ENCODE measurements at places on chromosomes 1 and 21.

GRCh38 chr21:34732388-34732821, 63.6 kb downstream of the CLIC6 start:
- DNase-seq, result no peak

DNA sequence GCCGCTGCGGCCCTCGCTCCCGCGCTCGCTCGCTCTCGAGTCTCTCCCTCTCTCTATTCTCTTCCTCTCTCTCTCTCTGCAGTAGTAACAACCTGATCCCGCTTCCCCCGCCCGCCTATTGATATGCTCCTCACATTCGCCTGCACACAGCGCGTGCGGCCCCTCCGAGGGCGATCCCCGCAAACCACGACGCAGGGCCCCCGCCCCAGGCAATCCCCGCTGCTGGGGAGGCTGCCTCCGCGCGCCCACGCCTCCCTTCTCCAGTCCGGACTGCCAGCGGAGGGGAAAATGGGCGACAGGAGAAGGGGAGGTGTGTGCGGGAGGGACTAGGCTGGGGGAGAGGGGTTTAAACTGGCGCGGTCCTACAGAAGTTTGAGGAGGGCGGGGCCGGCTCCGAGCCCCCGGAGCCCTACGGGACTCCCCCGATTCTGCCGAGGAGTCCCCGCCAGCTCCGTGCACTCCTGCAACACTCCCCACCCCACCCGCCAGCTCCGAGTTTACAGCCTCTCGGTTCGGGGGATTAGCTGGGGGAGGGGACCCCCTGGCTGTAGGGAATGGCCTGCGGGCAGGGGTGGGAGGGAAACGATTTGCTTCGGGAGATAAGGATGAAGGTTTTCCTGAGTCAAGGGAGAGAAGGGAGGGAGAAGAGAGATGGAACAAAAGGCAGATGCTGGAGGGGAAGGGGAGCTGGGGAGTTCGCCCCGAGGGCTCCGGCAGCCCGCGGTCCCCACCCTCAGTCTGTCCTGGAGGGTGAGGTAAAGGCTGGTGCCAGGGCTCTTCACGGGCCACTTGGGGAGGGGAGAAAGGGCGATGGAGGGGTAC, 66.6 kb downstream of the SYT2 start:
- DNase-seq, result no peak

- no peak for DNase-seq
These were observed 48.6 kb downstream of the PRKACB start for GRCh38 chr1:84192681-84193080.

GRCh38 chr1:29123887-29124365, at the start of gene TMEM200B:
TSS of gene TMEM200B (minus strand) at chr1:29123903. CDS start at chr1:29121828, 2,075 bp downstream.
- DNase-seq, result no peak

DNA sequence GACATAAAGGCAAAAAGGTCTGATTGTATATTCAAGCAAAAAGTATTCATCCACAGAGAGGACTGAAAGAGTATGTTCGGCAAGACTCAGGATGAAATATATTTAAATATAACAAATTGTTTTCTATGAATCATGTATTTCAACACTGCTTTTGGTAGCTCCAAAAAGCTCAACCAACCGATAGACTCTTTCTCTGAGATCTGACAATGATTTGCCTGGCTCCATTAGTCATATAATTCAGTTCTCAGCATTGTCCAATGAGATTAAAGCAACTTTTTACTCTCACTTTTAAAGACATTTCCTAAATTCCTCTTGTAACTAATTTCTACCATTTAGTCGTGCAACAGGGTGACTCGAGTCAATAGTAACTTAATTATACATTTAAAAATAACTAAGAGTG, 319.1 kb upstream of the GREM2 start:
- DNase-seq, result no peak

DNA sequence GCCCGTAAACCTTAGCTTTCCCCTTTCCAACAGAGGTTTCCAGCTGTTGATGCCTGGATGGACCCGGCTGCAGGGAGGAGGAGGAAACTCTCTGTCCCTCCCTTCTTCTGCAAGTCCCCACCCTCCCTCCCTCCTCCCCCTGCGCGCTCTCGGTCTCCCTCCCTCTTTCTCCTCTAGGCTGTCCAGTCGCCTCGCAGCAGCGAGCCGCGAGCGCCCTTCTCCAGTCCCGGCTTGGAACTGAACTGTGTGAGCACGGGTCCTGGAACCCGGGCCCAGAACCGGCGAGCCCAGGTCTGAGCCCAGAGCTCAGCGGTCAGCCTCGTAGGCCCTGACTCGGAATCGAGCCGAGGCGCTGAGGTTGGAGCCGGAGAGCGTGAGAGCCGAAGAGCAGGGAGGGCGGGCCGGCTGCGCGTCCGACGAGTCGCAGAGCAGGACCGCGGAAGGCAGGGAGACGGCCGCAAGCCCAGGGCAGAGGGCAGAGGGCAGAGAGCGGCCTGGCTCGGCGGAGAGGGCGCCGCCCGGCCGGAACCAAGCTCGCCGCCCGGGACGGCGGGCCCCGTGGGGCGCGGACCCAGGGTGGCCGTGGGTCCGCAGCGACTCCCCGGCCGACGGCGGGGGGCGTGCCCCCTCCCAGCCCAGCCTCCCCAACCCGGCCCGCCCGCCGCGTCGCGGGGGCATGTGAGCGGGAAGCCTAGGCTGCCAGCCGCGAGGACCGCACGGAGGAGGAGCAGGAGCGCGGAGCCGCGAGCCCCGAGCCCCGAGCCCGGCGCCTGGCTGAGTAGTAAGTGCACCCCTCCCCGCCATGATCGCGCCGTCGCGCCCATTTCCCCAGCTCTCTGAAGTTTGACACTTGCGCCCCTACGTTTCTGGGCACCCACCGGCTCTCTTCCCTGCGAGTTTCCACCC, at the start of gene SOX13:
TSS of gene SOX13 (plus strand) at position 185 of the 906 bp plus-strand sequence. CDS start 39,801 bp downstream, outside the sequence.
- DNase-seq, result no peak

GRCh38 chr1:185871627-185872150, 137.5 kb downstream of the HMCN1 start:
- no peak for DNase-seq

GRCh38 chr1:6585841-6586240, 6.0 kb downstream of the ZBTB48 start:
- no peak for DNase-seq

GRCh38 chr1:61828805-61829204, 86.5 kb downstream of the PATJ start:
- no peak for DNase-seq

DNA sequence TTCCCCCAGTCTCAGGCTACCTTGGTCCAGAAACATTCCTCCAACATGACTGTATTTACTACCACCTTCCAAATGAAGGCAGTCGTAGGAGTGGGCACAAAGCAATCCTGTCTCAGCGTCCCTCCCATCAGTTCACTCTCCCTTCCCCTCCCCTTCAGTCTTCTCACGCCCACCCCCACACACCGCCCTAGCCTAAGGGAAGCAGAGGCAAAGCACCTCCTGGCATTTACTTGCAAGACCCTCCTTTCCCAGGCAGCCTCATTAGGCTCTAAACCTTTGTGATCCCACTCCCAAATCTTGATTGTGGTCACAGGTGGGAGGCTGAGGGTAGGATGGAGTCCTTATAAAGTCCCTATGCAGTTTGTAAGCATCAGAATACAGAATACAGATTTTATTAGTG, 23.9 kb upstream of the LPAR3 start:
- no peak for DNase-seq

GRCh38 chr1:108893141-108893530, 16.4 kb downstream of the GPSM2 start:
- no peak for DNase-seq

DNA sequence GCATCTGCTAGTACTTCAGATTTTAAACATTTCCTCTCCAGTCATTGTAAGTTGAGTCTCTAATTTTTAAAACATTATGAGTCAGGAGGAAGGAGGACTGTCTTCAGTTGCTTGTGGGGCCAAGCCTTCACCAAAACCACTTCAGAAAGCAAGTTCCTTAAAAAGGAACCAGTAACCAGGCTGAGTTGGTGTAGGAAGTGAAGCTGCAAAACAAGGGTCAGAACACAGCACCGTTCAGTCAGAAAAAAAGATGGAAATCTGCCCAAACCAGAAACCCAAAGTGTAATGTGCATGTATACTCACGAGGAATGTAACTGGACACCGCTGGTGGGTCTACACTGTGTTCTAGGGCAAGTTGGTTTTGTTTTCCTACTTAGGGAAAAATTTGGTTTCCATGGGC, 402.1 kb downstream of the SETD4 start:
- no peak for DNase-seq

DNA sequence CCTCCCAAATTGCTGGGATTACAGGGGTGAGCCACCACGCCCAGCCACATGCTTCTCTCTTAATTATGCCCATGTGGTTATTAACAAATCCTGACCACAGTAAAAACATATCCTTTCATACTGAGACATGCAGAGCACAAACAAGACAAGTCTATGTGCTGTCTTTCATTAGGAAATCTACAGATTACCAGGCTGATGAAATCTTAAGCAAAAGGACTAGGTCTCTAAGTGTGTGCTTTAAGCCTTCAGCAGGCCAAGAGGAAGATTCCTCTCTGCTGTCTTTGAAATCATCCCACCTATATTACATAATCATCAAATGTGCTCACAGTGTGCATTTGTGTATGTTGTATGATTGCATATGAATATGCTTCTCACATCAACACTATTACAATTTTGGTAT, 419.3 kb downstream of the KCTD3 start:
- DNase-seq, result no peak

DNA sequence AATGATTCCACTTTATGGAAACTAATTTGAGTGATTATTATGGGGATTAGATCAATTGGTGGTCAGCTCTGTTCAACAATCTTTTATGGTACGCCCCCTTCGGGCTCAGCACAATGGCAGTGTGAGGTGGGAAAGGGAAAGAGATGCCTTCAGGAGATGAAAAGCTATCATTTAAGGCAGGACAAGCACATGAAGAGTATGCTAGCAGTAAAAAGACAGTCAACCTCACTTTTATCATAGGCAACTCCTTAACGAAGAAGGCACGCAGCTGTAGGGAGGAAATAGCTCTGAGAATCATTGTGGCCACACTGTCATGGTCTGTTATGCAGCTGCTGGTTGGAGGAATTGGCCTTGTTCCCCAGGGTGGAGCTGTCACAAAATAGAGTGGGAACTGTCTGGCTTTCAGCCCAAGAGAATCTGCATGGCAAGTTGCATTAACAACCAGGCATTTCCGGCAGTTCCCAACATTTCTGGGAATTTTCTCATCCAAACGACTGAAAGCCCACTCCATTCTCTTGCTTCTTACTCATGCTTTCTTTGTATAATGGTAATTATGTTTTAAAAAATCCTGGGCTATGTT, 54.4 kb upstream of the BCL10 start:
- DNase-seq, result peak; percentile 99

DNA sequence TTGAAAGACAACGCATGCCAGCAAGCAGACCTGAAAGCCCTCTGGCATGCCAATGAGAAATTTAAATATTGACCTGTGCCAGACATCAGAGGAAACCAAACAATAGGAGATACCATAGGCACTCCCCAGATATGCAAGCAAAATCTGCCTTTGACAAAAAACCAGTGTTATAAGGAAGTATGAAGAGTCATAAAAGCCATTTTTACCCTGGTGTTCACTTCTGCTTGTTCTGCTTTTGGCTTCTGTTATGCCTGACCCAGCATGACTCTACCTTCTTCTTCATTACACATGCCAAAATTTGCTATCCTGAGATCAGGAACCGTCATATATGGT, 26.4 kb downstream of the NPHS2 start:
- DNase-seq, result no peak

DNA sequence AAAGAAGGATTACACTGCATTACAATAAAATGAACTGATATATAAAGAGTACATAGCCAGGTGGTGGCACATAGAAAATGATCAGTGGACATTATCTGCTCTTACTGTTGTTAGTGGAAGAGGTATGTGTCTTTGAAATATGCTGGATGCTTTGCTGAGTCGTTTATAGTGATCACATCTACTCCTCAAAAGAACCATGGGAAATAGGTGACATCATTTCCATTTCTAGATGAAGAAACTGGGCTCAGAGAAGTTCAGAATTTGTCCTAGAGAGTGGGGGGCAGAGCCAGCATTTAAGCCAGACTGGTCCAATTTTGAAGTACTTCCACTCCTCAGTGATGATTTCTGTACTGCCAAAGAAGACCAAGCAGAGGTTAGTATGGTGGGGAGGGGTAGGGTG, 34.0 kb upstream of the BACH1 start:
- DNase-seq, result no peak

GRCh38 chr1:229886636-229887035, 180.4 kb upstream of the GALNT2 start:
- no peak for DNase-seq

DNA sequence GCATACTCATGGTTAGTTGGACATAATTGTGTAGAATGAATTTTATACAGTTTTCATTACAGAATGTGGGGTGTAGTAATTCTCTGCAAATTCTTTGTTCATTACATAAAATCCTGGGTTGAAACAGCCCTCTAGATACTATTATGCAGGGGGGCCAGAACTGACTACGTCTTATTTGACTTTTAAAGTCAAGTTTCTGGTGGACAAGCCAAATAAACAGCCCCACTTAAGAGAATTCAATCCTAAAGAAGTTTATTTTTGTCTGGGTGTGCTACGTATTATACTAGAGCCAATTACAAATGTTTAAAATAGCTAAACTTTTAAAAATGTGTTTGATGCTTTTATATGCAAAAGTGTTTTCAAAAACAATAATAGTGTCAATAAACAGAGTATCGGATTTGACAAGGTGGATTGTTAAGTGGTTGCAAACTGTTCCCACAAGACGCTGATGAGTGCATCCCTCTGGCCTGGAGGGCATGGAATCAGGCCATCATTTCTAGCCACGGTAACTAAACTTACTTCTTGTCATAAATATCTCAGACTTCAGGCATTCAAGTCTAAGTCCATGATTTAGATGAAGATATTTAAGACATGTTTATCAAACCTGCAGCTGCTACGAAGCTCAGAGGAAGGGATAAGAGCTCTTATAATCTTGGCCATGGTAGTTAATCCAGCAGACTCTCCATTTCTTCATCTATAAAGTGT, 646.3 kb downstream of the KIF26B start:
- no peak for DNase-seq

- no peak for DNase-seq
These were observed 5.5 kb upstream of the PPIE start for GRCh38 chr1:39733161-39733560.

GRCh38 chr1:2381741-2382620, 9.4 kb downstream of the MORN1 start:
- DNase-seq, result peak; percentile 11

GRCh38 chr1:55117941-55118340, 78.6 kb downstream of the PCSK9 start:
- no peak for DNase-seq

- DNase-seq, result no peak
These were observed 1510.9 kb downstream of the KCNT2 start for GRCh38 chr1:195097316-195097715.
